ENCODE measurements at places on chromosomes 3 and 15.

- no peak for DNase-seq
These were observed 10.6 kb upstream of the CCDC80 start for GRCh38 chr3:112651516-112651915.

DNA sequence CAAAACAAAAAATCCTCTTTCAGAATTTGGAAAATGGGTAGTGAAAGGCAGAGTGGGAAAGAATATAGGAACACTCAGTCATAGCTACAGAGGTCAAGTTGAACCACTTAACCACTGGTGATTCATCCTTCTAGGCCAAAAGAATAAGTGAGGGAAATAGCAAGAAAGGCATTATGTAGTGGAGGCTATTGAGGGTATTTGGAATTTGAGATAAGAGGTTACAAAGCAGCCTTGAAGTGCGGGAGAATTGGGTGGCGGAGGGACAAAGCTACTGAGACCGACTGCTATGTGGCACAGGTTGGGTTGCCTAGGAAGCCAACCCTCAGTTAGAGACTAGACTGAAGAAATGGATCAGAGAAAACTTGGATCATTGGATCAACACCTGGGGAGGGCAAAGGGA, 109.5 kb downstream of the SYNPR start:
- peak; percentile 68 for DNase-seq

- DNase-seq = peak; percentile 77
These were observed at the start of gene TMEM42 for GRCh38 chr3:44861412-44862225. Gene TMEM42 (plus strand): TSS chr3:44861912. CDS start chr3:44861925, 13 bp downstream.

DNA sequence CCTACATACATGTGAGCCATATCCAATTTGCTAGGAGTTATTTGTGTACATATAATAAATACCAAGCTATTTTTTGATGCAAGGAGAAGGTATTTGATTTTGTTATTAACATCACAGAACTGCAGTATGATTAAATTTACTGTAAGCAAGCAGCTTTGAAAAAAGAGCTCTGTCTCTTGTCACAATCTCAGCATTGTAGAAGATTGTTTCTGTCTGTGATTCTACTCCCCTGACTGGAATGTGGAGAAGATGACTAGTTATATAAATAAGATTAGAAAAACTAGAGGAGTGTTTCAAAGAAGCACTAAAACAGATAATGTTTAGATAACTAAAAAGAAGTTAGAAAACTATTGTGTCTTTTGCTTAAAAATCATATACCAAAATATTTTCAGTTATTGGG, 17.1 kb upstream of the DCBLD2 start:
- DNase-seq = no peak

GRCh38 chr3:123282461-123282860, 80.7 kb downstream of the SEC22A start:
- no peak for DNase-seq

- DNase-seq = no peak
These were observed 45.9 kb upstream of the THUMPD3 start for GRCh38 chr3:9316881-9317361.

DNA sequence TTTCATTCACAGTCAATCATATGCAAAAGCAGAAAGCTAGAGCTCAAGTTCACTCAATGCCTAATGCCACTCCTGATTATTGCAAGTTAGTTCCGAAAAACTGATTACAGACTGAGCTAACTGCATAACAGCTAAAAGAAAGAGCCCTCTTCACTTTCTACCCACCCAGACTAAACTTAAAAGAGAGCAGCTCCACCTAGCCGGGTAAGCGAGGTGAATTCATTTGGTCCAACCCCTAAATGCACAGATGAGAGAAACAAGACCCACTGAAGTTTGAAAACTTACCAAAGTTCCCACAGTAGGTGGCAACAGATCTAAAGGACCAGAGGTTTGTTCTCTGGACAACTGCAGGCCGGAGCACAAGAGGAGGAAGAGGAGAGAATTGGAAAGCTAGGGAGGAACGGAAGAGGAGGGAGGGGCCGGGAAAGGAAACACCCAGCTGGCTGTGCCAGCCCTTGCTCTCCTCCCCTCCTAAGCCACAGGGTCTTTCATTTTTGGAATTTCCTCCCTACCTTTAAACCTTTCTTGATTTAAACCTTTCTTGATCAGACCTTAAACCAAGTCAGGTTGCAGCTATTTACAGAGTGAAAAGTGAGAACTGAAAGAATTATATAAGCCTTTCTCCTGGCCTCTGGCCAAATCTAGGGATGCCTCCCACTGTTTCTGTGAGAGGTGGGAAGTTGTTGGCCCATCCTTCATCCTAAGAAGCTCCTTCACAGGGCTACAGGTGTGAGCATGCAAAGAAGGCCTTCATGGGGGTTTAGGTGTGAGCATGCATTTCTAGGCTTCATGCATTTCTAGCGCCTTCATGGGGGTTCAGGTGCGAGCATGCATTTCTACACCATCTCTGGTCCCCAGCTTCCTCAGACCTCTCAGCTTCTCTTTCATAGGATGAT, 114.7 kb upstream of the LMOD3 start:
- peak; percentile 8 for DNase-seq

- DNase-seq = peak; percentile 3
These were observed 28.6 kb downstream of the SOX14 start for GRCh38 chr3:137792626-137793271.

DNA sequence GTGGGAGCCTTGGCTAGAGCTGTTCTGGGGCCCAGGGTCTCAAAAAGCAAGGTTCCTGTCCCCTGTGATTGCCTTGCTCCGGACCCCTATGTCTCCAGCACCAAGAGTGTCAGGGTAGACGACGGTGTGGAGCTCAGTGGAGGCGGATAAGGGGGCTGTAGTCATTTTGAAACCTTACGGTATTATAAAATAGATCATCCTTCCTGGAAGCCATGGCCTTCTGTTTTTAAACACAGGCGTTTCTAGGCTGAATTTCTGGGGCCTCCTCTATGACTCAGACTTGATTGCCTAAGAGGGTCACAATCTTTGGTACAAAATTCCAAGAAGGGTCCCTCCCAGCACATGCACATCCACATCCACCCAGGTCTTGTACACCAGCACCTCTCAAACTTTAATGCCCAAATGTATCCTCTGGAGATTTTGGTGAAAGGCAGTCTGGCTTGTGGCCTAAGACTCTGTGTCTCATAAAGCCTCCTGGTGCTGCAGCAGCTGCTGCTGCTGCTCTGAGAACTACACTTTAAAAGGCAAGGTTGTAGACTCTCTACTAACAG, 70.5 kb upstream of the XCR1 start:
- DNase-seq = peak; percentile 92

- DNase-seq = no peak
These were observed 98.9 kb downstream of the EOMES start for GRCh38 chr3:27623085-27623753.

GRCh38 chr15:76973362-76973743, 21.6 kb upstream of the PSTPIP1 start:
- DNase-seq = peak; percentile 53

GRCh38 chr15:39270934-39271333, 309.9 kb upstream of the THBS1 start:
- DNase-seq = no peak

GRCh38 chr15:51768018-51768417, 16.6 kb downstream of the TMOD2 start:
- DNase-seq = peak; percentile 33

- DNase-seq = no peak
These were observed 151.3 kb upstream of the SLITRK3 start for GRCh38 chr3:165347526-165347925.

DNA sequence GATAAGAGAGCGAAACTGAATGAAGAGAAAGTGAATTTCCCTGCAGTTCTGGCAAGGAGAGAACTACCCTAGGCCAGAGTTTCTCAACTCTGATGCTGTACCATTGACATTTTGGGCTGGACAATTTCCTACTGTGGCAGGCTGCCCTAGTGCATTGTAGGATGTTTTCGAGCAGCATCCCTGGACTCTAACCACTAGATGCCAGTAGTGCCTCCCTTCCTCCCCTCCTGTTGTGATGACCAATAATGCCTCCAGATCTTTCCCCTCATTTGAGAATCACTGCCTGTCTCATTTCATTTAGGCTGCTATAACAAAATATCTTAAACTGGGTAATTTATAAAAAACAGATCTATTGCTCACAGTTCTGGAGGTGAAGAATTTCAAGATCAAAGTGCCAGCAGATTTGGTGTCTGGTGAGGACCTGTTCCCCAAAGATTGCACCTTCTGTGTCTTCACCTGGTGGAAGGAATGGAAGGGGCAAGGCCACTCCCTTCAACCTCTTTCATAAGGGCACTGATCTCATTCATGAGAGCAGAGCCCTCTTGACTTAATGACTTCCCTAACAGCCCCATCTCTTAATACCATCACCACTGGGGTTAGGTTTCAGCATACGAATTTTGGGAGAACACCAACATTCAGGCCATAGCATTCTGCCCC, 188.9 kb upstream of the MEIS2 start:
- no peak for DNase-seq

DNA sequence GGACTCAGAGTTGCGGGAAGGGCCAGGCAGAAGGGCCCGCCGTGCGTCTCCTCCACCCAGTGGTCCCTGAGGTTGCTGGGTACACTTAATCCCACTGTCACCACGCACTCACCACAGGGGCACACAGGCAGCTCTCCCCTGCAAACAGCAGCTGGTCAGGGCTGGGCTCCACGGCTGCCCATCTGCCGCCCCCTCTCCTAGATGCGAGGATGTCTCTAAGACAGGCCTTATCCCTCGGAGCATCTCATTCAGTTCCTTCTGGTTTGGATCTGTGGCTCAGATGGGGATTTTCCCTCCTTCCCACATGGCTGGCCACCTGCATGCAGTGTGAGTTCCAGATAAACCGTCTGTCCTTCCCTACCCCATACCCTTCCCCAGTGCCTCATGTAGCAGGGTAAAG, 26.3 kb downstream of the MRPS11 start:
- DNase-seq = no peak

DNA sequence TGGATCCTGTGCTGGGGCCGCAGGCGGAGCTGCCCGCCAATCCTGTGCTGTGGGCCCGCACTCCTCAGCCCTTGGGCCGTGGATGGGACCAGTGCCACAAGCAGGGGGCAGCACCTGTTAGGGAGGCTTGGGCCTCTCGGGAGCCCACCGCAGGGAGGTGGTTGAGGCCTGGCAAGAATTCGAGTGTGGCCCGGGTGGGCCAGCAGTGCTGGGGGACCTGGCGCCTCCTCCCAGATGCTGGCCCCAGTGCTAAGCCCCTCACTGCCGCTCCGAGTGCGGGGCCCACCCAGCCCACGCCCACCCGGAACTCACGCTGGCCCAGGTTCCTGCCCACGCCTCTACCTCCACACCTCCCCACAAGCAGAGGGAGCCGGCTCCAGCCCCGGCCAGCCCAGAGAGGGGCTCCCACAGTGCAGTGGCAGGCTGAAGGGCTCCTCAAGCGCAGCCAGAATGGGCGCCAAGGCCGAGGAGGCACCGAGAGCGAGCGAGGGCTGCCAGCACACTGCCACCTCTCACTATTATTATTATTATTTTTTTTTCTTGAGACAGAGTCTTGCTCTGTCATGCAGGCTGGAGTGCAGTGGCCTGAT, 31.4 kb upstream of the TBL1XR1 start:
- no peak for DNase-seq

DNA sequence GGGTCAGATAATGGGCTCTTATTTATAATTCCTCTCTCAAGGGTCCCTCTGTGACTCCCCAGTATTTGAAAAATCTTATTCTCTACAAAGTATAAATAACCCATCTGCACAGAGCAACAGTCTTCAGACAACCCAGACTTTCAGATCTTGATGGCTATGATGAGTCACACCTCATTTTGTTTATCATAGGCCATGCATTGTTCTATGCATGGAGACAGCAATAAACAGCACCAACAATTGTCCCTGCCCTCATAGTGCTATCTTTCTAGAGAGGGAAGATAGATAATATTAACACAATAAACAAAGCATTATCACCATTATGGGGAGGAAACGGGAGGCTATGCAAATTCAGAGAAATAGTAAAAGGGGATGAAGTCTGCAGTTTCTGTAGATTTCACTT, 13.4 kb downstream of the FHIT start:
- no peak for DNase-seq

- DNase-seq = peak; percentile 63
These were observed 1049.1 kb downstream of the FHIT start for GRCh38 chr3:60202052-60202726.

DNA sequence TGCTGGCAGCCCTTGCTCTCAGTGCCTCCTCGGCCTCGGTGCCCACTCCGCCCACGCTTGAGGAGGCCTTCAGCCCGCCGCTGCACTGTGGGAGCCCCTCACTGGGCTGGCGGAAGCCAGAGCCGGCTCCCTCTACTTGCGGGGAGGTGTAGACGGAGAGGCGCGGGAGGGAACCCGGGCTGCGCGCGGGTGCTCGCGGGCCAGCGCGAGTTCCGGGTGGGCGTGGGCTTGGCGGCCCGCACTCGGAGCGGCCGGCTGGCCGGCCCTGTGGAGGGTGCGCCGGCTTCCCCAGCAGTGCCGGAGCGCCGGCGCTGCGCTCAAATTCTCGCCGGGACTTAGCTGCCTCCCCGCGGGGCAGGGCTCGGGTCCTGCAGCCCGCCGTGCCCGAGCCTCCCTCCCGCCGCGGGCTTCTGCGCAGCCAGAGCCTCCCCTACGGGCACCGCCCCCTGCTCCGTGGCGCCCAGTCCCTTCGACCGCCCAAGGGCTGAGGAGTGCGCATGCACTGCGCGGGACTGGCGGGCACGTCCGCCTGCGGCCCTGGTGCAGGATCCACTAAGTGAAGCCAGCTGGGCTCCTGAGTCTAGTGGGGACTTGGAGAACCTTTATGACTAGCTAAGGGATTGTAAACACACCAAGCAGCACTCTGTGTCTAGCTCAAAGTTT, 231.5 kb downstream of the EFHB start:
- DNase-seq = no peak

DNA sequence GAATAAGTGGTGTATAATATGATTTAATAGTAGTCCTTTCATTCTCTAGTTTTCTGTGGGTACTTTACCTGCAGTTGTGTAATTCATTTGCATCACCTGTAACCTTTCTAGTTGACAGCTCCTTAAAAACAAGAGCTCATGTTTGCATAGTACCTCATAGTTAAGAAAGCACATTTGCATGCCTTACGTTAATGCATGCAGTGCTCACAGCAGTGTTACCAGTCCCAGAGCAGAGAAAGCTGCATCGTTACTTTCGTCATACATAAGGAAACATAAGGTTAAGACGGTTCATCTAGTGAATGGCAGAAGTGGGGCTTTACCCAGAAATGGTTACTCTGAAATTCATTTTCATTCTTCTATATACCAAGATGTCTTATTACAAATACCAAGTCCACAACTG, 111.3 kb downstream of the AKAP13 start:
- DNase-seq = no peak

- no peak for DNase-seq
These were observed 275.5 kb downstream of the PDCD6IP start for GRCh38 chr3:34073961-34074360.

GRCh38 chr3:28949580-28949979, 331.3 kb upstream of the RBMS3 start:
- DNase-seq = no peak
